Urothelium cell line (cell line): ENCODE measurements at places on chromosomes 3 and 15.

DNA sequence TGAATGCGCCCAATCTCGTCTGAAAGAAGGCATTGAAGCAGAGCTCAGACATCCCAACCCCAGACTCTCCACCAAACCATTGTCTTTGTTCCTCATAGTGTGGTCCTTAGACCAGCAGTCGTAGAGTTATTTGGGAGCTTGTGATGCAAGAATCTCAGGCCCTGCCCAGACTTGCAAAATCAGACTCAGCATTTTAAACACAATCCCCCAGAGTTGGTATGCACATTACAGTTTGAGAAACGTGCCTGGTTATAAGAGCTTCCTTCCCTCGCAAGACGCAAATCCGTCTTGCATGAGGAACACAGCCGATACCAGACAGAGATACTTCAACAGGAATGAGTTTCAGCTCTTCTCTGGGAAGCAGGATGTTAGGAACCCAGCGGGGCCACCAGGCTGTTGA is 38.9 kb upstream of the IREB2 start:
- DNase-seq, result no peak

GRCh38 chr3:53162672-53163443 is 1.8 kb downstream of the PRKCD start:
- DNase-seq, result no peak

- no peak for DNase-seq
Observed at GRCh38 chr15:28184166-28184565, 85.1 kb upstream of the OCA2 start.

DNA sequence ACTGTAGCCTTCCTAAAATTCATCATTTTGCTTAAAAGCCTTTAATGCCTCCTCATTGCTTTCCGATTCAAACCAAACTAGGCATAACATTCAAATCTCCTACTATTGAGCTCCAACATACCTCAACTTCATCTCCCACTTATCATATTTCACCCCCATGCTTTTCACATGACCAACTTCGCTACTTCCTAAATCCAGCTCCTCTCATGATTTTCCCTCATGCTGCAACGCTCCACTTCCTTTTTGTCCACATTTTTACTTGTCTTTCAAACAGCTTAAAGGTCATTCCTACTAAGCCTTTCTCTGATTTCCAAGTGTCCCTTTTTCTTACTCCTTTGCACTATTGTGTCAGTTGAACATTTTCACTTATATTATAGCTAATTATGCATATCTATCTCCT is 20.3 kb upstream of the ANXA2 start:
- DNase-seq, result no peak

DNA sequence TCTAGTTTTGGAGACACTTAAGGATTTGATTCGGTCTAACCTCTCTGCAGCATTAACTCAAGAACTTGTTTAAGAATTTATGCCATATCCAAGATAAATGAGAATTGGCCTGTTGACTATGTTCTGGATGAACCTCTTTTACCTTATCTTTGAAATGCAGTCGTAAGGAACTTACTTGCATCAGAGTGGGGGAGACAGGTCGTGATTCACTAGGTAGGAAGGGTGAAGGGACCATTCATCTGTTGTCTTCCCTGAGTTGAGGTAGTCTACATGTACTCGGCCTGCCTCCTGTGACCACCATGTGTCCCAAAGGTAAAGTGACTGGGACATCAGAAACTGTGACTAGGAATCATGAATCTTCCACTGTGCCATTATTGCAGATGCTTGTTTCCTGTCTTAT is 248.0 kb upstream of the P2RY1 start:
- no peak for DNase-seq

GRCh38 chr15:79195239-79195638 is 87.3 kb upstream of the ANKRD34C start:
- no peak for DNase-seq

DNA sequence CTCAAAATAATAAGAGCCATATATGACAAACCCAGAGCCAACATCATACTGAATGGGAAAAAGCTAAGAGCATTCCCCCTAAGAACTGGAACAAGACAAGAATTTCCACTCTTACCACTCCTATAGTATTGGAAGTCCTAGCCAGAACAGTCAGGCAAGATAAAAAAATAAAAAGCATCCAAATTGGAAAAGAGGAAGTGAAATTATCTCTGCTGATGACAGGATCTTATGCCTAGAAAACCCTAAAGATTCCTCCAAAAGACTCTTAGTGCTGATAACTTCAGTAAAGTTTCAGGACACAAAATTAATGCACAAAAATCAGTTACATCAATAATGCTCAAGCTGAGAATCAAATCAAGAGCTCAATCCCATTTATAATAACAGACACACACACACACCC is 45.9 kb upstream of the SLC2A2 start:
- no peak for DNase-seq

GRCh38 chr15:60994963-60995475 is 234.1 kb downstream of the RORA start:
- no peak for DNase-seq

DNA sequence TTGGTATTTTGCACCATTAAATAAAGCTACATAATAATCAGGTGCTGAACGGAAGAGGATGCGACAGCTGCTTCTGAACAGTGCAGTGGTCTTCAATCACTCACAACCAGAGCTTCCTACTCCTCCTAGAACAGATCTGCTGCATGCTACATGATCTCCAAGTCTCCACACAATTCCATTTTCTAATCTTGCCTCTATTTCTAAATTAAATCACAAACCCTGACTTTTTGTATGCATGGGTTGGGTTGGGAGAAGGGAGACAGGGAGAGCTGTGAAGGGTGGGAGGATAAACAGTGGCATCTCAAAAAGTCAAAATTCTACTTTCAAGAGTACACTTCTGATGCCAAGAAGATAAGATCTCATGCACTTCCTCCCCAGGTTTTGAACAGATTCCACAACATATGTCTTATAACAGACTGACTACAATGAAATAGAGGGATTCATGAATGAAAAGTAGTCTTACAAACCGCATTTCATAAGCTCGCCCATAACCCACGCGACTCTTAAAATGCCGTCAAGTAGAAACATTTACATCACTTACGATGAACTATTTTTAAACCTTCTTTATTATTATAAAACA is 57.2 kb downstream of the CHSY1 start:
- DNase-seq, result no peak

DNA sequence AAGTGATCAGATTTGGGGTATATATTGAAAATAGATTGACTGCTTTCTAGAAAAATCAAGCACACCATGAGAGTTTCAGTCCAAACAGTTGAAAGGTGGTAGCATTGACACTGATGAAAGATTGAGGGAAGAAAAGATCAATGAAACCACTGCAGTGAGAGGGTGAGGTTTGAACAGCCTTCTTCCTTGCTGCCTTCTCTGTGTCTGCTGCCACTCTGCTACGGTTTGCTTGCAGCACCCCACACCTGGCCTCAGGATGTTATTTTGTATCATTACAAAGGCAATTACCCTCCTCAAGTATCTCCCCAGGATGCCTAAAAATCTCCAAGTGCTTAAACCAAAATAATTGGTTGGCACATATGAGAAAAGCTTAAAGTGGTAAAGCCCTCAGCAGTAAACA is 683.6 kb upstream of the ARPP21 start:
- no peak for DNase-seq

DNA sequence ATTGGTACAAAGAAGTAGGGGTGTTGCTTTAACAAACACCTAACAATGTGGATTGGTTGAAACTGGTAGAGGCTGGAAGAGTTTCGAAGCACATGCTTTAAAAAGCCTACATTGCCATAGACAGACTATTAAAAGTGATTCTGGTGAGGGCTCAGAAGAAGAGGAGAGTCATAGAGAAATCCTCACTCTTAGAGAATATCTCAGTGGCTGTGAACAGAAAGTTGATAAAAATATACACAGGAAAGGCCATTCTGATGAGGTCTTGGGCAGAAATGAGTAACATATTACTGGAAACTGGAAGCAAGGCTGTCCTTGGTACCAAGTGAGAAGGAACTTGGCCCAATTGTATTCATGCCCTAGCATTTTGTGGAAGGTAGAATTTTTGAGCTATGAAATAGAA is 173.7 kb upstream of the CRBN start:
- no peak for DNase-seq
